ENCODE measurements at places on chromosomes 16 and 17. TPM values are rescaled to one million over a fixed set of nuclear protein-coding genes. Genes with fewer than 3 reads are reported as not detected.

Gene ABHD15
- total RNA-seq: 20.6 TPM

DNA sequence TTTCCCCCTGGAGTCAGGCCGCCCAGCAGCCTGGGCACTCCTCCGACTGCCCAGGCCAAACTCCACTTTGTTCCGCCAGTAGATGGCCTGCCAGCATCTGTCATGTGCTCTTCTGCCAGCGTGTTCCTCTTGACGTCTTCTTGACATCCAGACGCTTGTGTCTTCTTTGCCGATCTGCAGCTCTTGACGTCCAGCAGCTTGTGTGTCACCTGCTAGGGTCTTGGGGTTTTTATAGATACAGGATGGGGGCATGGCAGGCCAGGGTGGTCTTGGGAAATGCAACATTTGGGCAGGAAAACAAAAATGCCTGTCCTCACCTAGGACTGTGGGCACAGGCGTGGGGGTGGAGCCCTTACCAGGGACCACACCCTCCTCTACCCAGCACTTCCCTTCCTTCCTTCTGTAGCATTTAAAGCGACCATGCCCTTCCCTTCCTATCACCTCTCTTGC is 88.7 kb downstream of the BMERB1 start:
- DNase-seq: peak; percentile 68

GRCh38 chr16:15948532-15949209 is 745 bp upstream of the ABCC1 start:
- peak; percentile 5 for DNase-seq

GRCh38 chr16:48329138-48329537 is 56.1 kb downstream of the SIAH1 start:
- DNase-seq: no peak

Measured in HT-29 (cell line).